ENCODE measurements at places on chromosomes 3 and 15. TPM values are rescaled to one million over a fixed set of nuclear protein-coding genes. Genes with fewer than 3 reads are reported as not detected.

COL6A5 gene
- total RNA-seq = 0.16 TPM

FES gene
- total RNA-seq = 57.1 TPM

DNA sequence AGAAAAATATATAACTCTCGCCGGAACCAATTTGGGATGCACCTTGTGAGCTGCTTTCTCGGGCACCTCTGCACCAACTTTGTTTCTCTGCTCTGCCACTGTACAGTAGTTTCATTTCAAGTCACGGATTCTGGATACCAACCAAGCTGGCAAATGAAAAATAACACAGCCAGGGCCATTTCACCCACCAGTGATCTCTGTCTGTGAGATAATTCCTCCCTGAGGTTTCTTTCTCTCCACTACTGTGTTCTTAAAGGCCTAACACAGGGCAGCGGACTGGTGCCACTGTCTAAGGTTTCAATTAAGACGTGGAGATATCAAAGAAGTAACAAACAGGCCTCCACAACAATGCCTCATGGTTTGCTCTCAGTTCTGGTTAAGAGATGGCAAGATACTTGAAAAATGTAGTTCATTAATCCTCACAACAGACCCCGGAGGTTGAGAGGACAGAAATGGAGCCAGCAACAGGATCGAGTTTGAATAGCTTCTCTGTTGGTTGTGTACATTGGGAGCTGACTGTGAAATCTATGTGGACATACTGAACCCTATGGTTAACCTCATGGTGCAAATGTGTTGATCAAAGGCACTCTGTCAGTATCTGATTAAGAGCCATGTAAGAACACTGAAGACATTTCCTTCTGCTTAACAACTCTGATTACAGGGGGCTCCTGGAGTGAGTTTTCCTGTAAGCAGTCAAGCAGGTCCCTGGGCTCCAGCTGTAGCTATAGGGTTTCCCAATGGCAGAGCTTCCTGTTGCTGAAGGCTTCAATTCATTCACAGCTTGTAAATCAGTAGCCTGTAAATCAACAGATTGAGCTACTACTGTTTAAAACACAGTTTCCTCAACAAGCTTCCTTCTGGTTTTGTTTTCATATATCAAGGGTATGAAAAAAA is 470.5 kb downstream of the EPHA3 start:
- no peaks in the 10 kb centered on the region for H3K27me3 ChIP-seq
- no peak for DNase-seq
- no peaks in the 10 kb centered on the region for H3K36me3 ChIP-seq
- no peak overlapping the region for H3K27ac ChIP-seq
- no peak overlapping the region for H3K4me3 ChIP-seq
- H3K4me1 ChIP-seq = no peaks in the 10 kb centered on the region

DNA sequence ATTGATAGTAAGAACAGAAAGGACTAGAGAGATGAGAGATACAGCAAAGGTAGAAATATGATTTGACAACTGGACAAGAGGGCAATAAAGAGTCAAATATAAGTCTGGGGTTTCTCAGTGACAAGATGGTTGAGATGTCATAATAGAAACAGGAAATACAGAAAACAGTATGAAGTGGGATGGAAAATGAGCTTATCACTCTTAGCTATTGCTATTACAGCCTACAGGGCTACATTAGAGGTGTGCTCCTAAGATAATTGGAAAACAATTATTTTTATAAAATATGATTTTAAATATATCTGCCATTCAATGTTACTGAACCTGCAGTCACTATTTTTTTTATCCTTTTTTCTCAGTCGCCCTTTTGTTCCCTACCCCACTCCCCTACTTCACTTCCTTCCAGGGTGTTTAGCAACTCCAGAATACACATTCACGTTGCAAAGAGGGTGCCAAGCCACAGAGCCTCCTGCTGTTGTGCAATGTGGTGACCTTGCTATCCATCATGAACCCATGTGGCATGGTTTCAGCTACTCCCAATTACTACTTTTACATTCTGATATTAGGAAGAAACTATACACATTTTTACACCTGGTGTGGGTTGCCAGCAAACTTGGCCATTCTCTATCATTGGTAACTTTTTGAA is 6.0 kb downstream of the NRG4 start:
- no peak overlapping the region for H3K27ac ChIP-seq
- peaks cover 34% of the 10 kb centered on the region for H3K27me3 ChIP-seq
- no peak overlapping the region for H3K4me3 ChIP-seq

- no peak for DNase-seq
- no peak overlapping the region for H3K4me3 ChIP-seq
- no peaks in the 10 kb centered on the region for H3K27me3 ChIP-seq
Observed at GRCh38 chr3:133181392-133182150, 143.4 kb downstream of the TMEM108 start.
